ENCODE measurements at places on chromosomes 16 and 17.

- no peak for DNase-seq
- H3K4me3 ChIP-seq = peak overlapping the region; percentile 98
- no peaks in the 10 kb centered on the region for H3K27me3 ChIP-seq
- peaks cover 55% of the 10 kb centered on the region for H3K4me1 ChIP-seq
- peaks cover 21% of the 10 kb centered on the region for H3K36me3 ChIP-seq
- peak overlapping the region; percentile 86 for H3K27ac ChIP-seq
Observed at GRCh38 chr16:19524356-19524615, 544 bp downstream of the CCP110 start.

DNA sequence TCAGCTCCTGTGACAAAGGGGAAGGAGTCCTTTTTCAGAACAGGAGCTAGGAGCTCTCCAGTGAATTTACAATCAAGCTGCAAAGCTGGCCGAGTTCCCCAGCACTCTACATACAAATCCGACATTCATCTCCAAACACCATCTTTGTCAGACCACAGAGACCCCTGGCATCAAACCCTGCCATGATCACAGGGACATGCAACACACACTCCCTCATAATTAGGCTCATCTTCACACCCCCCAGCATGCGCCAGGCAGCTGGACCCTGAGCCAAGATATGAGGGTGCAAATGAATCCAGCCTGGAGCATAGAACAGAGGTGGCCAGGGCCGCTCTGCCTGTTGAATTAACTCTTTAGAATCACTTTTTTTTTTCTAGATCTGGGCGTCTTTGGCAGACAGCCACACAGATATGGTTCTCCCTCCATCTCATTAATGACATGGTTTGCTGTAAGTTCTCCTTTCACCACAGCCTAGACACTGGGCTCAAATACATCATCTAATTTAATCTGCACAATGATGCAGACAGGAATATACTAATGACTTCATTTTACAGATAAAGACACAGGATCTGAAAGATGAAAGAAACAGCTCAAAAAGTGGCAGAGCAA is 366.3 kb downstream of the NPIPA8 start:
- no peaks in the 10 kb centered on the region for H3K4me1 ChIP-seq
- no peak overlapping the region for H3K27ac ChIP-seq
- no peaks in the 10 kb centered on the region for H3K36me3 ChIP-seq
- DNase-seq = no peak
- no peaks in the 10 kb centered on the region for H3K27me3 ChIP-seq

DNA sequence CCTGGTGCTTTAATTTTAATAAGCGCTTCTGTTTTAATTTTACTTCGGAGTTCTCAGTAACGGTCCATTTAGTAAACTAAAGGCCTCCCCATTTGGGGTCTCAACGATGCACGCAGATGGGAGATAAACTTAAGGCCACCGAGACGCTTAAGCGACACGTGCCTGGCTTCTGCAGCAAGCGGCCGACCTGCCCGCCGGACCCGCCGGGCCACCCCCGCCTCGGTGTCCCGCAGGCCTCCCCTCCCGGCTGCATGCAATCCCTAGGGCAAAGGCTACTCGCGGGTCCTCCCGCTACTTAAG is 592 bp downstream of the GCSH start:
- no peaks in the 10 kb centered on the region for H3K27me3 ChIP-seq
- peaks cover 36% of the 10 kb centered on the region for H3K4me1 ChIP-seq
- peak; percentile 70 for DNase-seq
- peak overlapping the region; percentile 99 for H3K4me3 ChIP-seq
- H3K27ac ChIP-seq = peak overlapping the region; percentile 71

GRCh38 chr16:17323171-17323570 is 147.6 kb downstream of the XYLT1 start:
- DNase-seq = no peak
- H3K27ac ChIP-seq = no peak overlapping the region
- H3K4me3 ChIP-seq = no peak overlapping the region
- no peaks in the 10 kb centered on the region for H3K27me3 ChIP-seq
- H3K4me1 ChIP-seq = no peaks in the 10 kb centered on the region
- H3K36me3 ChIP-seq = no peaks in the 10 kb centered on the region

DNA sequence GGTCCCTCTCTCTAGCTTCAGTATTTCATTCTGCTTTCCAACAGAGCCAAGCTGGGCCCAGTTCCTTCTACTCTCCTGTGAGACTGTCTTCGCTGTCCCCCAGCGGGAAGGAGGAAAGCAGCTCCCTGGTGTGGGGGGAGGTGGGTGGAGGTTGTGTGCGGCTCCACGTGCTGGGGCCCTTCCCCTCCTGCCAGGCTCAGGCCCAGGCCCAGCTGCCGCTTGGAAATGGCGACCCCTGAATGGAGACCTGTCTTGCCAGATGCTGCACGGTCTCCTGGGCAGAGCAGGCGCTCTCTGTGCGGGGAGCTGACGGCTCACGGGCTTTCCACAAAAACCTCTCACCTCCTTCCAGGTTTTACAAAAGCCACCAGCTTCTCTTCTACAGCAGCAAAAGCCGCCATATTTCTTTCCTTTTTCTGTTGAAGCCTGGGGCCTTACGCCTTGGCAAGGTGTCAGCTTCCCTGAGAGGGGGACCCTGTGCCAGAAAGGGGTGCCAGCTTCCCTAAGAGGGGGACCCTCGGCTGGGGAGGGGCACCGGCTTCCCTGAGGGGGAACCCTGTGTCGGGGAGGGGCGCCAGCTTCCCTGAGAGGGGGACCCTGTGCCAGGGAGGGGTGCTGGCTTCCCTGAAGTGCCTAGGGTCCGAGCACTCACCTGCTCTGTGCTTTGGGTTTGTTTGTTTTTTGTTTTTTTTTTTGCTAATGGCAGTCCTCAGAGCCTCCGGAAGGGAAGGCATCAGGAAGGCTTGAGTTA is 47.5 kb downstream of the ZNF778 start:
- H3K4me3 ChIP-seq = no peak overlapping the region
- no peaks in the 10 kb centered on the region for H3K4me1 ChIP-seq
- no peaks in the 10 kb centered on the region for H3K27me3 ChIP-seq
- DNase-seq = no peak
- H3K27ac ChIP-seq = no peak overlapping the region
- H3K36me3 ChIP-seq = no peaks in the 10 kb centered on the region

GRCh38 chr17:81241648-81242420 is 2.7 kb downstream of the NDUFAF8 start:
- H3K4me1 ChIP-seq = peaks cover 41% of the 10 kb centered on the region
- H3K4me3 ChIP-seq = no peak overlapping the region
- H3K27me3 ChIP-seq = no peaks in the 10 kb centered on the region
- DNase-seq = peak; percentile 91
- H3K36me3 ChIP-seq = no peaks in the 10 kb centered on the region

- H3K27ac ChIP-seq = no peak overlapping the region
- no peaks in the 10 kb centered on the region for H3K36me3 ChIP-seq
- H3K4me3 ChIP-seq = peak overlapping the region; percentile 97
- H3K4me1 ChIP-seq = peaks cover 22% of the 10 kb centered on the region
Observed at GRCh38 chr16:88857728-88858339, 907 bp downstream of the TRAPPC2L start.

DNA sequence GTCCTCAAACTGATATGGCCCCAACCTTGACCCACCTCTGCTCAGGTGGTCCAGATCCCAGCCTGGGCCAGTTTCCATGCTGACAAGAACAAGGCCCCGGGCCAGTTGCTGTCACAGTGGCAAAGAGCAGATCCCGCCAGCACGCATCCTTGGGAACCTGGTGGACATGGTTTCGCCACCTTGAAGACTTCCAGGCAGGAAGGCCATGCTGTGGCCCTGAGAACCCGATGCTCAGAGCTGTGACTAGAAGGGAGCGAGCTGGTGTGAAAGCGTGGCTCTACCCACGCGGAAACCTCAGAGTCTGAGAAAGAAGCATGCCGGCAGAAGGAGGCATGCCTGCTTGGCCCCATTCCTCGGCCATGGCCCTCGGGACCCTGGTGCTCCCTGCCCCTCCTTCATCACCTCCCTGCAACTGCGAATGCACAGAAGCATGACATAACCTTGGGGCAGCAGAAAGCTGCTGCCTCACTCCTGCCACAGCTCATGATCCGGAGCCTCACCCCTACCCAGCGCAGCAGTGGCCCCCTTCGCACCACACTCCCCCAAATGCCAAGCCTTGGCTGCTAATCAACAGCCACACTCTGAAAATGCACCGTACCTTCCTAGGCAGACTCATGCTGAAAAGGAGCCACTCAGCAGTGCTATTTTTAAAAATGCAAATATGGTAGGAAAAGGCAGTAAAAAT is 33.2 kb downstream of the UBE2O start:
- H3K27ac ChIP-seq = peak overlapping the region; percentile 10
- DNase-seq = peak; percentile 50
- no peaks in the 10 kb centered on the region for H3K27me3 ChIP-seq
- no peaks in the 10 kb centered on the region for H3K36me3 ChIP-seq

- no peaks in the 10 kb centered on the region for H3K4me1 ChIP-seq
- no peak overlapping the region for H3K27ac ChIP-seq
- no peak overlapping the region for H3K4me3 ChIP-seq
- DNase-seq = no peak
- H3K36me3 ChIP-seq = no peaks in the 10 kb centered on the region
Observed at GRCh38 chr16:19678804-19679203, 39.2 kb downstream of the KNOP1 start.

- H3K36me3 ChIP-seq = no peaks in the 10 kb centered on the region
- H3K27ac ChIP-seq = no peak overlapping the region
- no peaks in the 10 kb centered on the region for H3K4me1 ChIP-seq
- no peak overlapping the region for H3K4me3 ChIP-seq
- DNase-seq = no peak
- 0 out of 2 replicates have a peak, but pooled peaks cover 2% of the 10 kb centered on the region for H3K27me3 ChIP-seq
Observed at GRCh38 chr17:83136931-83137330, 57.5 kb downstream of the METRNL start.

GRCh38 chr17:65228734-65229620 is 91.8 kb downstream of the RGS9 start:
- no peaks in the 10 kb centered on the region for H3K36me3 ChIP-seq
- no peaks in the 10 kb centered on the region for H3K4me1 ChIP-seq
- no peaks in the 10 kb centered on the region for H3K27me3 ChIP-seq

GRCh38 chr16:7268182-7268581 is 64.5 kb upstream of the RBFOX1 start:
- no peak overlapping the region for H3K27ac ChIP-seq
- H3K4me3 ChIP-seq = no peak overlapping the region
- peak; percentile 61 for DNase-seq

DNA sequence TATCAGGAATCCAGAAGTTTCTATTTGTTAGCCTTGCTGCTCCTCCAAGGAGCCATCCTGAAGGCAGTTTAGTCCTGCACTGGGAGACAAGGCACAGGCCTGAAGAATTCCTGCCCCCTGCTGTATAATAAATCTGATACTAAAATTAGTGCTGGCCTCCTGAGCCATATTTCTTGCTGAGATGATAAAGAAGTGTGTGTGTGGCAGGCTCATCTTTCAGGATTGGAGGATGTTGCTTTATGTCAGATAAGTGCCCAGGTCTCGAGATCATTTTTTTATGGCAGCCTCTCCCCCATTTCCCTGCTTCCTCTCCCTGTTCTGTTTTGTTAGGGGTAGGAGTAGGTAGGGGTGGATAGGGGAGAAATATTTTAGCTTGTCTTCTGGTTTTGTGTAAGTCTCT is 26.0 kb downstream of the MSI2 start:
- H3K27me3 ChIP-seq = no peaks in the 10 kb centered on the region
- peaks cover 66% of the 10 kb centered on the region for H3K4me1 ChIP-seq
- H3K4me3 ChIP-seq = no peak overlapping the region

- DNase-seq = no peak
- peaks cover 29% of the 10 kb centered on the region for H3K4me1 ChIP-seq
- no peak overlapping the region for H3K4me3 ChIP-seq
- H3K36me3 ChIP-seq = no peaks in the 10 kb centered on the region
- peak overlapping the region; percentile 73 for H3K27ac ChIP-seq
- no peaks in the 10 kb centered on the region for H3K27me3 ChIP-seq
Observed at GRCh38 chr17:73118139-73118538, 25.7 kb upstream of the SLC39A11 start.

DNA sequence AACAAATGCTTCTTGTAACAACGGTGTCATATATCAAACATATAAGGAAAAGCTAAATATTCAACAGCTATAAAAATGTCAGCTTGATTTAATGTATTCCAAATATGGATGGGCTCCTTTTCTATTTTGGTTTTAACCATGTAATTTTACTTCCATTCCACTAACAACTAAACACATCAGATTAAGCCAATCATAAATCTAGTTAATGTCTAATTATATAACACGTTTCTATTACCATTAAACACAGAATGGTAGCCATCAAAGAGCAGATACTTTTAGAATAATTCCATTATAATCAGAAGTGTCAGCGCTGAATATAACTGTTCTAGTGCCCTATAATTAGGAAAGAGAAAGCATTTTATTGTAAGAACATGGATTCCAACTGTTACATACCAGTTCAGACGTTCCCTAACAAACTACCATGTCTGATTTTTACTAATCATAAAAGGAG is 10.0 kb downstream of the CMC2 start:
- no peaks in the 10 kb centered on the region for H3K27me3 ChIP-seq
- peaks cover 8% of the 10 kb centered on the region for H3K36me3 ChIP-seq
- H3K4me3 ChIP-seq = no peak overlapping the region
- peaks cover 31% of the 10 kb centered on the region for H3K4me1 ChIP-seq

GRCh38 chr17:77883213-77883650 is 75.3 kb upstream of the TNRC6C start:
- no peak for DNase-seq
- no peak overlapping the region for H3K4me3 ChIP-seq
- H3K27ac ChIP-seq = no peak overlapping the region
- H3K27me3 ChIP-seq = no peaks in the 10 kb centered on the region
- peaks cover 62% of the 10 kb centered on the region for H3K4me1 ChIP-seq

DNA sequence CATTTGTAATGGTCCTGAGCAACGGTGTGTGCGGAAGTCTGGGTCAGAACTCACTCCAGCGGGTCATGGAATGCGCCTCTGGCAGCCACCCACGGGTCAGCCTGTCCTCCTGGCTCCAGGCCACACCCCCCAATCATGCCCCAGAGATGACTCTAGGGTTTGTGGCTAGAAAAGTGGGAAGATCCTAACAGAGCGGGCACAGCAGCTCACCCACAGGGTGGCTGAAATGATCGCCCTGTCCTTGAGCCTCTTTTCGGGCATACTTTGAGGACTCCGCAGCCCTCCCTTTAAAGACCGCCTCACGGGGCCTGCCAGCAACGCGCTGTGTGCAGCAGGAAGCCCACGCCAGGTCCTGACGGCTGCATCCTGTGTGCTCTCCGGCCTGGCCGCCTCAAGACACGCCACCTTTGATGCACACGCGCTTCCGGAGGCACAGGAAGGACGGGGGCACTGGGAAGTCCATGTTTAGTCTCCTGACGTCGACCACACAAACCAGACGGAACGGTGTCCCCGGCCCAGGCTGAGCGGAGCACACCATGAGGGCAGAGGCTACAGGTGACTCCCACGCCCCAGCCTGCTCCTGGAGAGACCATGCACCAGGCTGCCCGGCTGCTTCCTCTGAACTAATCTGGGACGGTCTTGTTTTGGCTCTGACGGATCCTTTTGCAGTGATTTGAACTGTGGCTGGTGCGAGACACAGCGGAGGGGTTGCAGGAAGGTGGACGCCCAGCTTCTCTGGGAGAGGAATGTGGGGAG is 92.9 kb downstream of the TBC1D16 start:
- DNase-seq = no peak
- H3K4me1 ChIP-seq = peaks cover 2% of the 10 kb centered on the region
- H3K36me3 ChIP-seq = no peaks in the 10 kb centered on the region
- no peak overlapping the region for H3K4me3 ChIP-seq
- H3K27me3 ChIP-seq = no peaks in the 10 kb centered on the region
